Breast epithelium (tissue), 4 donors: ENCODE measurements at places on chromosomes 4 and X.

GRCh38 chr4:124633285-124633941, 79.1 kb downstream of the ANKRD50 start:
- no peak for DNase-seq

GRCh38 chrX:46234775-46235174, 310.4 kb downstream of the ZNF674 start:
- DNase-seq, result no peak

- DNase-seq, result no peak
Measured at GRCh38 chr4:2666722-2667247, 89.4 kb downstream of the TNIP2 start.

GRCh38 chr4:101356928-101357327, 9.6 kb upstream of the PPP3CA start:
- DNase-seq, result no peak

DNA sequence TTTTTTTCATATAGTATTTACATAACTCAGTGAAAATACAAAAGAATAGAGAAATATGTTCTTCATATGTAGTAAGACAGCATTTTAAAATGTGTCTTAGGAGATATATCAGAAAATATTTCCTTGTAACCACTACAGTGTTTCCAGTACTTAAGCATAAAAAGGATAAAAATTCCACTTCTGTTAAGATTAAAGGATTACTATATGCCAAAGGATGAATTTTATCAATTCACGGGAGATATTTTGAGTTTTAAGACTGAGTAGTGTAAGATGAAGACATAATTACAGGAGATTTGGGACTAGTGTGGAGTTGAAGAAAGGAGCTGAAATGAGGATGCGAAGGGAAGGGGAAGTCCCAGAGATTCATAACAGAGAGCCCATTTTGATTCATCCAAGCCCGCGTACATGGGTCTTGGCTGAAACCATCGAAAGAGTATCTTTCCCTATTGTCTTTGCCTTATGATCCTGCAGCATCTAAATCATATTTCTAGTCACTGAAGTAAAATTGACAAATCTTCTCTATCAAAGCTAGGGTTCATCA, 58.7 kb downstream of the MAD2L1 start:
- DNase-seq, result no peak

GRCh38 chr4:99154658-99155342, 10.7 kb upstream of the ADH4 start:
- DNase-seq, result no peak

- DNase-seq, result no peak
Measured at GRCh38 chr4:185693548-185694215, 118.3 kb downstream of the SORBS2 start.

- DNase-seq, result no peak
Measured at GRCh38 chr4:185666156-185666555, 130.8 kb upstream of the PDLIM3 start.

- no peak for DNase-seq
Measured at GRCh38 chrX:128728943-128729342, 676.7 kb upstream of the ACTRT1 start.

- no peak for DNase-seq
Measured at GRCh38 chr4:182324282-182324681, 81.1 kb downstream of the TENM3 start.

DNA sequence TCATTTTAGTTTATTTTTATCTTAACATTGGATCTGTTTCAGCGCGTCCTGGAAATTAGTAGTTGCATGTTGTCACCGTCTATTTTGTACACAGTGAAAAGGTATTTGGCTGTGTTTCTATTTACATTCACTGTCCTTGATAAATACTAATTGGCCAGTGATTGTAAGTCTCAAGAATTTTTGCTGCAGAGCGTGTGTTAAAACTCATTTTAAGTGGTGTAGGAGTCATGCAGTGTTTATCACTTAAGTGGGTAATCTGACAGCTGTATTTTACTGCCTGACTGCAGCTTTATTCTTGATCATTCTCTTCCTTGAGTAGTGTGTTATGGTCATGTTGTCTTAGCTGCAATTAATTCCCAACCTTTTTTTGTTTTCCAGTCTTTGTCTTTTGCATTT, 9.8 kb downstream of the GUCY1A1 start:
- no peak for DNase-seq

- DNase-seq, result no peak
Measured at GRCh38 chr4:11428231-11428898, at the start of gene HS3ST1. TSS of gene HS3ST1 (minus strand) at chr4:11428894. CDS start at chr4:11400005, 28,889 bp downstream.

GRCh38 chr4:76644831-76645485, 209.9 kb downstream of the SHROOM3 start:
- no peak for DNase-seq

GRCh38 chrX:120306630-120307029, 4.6 kb downstream of the TMEM255A start:
- no peak for DNase-seq

DNA sequence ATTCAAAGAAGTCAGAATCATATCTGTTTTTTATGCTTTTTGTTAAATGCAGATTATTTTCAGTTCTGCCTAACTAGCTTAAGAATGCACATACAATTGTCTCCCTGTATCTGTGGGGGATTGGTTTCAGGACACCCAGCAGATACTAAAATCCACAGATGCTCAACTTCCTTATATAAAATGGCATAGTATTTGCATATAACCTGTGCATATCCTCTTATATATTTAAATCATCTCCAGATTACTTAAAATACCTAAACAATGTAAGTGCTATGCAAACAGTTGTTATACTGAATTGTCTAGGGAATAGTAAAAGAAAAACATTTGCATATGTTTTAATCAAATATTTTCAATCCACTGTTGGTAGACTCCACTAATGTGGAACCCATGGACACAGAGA, 279.4 kb downstream of the TMA16 start:
- DNase-seq, result no peak

DNA sequence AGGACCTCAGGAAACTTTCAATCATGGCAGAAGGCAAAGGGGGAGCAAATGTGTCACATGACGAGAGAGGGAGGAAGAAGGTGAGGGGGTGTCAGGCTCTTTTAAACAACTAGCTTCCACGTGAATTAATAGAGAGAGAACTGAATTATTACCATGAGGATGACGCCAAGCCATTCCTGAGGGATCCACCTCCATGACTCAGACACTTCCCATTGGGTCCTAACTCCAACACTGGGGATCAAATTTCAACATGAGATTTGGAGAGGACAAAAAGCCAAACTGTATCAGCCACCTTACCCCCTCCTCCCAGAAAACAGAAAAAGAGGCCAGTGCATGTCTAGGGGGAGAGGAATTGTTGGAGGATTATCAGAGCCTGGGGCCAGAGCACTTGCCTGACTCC, 40.4 kb upstream of the LAS1L start:
- no peak for DNase-seq

- DNase-seq, result no peak
Measured at GRCh38 chrX:103250977-103251376, 4.0 kb downstream of the TCEAL8 start.

DNA sequence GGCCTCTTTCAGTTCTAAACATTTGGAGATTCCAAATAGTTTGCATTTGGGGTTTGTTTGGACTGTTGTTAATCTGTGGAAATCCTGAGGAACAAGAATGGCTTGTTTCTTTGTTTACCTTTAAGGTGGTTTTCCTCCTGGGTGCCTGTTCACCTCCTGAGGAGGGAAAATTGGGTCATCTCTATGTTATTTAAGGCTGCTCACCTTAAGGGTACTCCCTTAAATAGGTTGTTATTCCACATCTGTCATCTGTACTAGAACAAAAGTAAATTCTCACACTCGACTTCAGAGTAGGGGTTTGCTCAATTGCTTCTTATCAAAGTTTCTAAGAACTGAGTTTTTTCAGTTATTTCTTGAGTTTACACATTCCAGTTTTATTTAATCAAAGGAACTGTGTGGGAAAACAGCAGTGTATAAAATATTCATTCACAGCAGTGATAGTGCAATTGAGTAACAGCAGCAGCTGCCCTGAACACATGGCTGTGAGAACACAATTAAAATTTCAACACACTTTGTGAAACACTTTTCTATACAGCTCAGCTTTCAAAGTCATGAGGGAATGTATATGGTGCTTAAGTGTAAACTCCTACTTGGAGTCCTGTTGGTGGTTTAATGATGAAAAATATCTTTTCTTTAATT, 238.5 kb upstream of the PGRMC2 start:
- no peak for DNase-seq

DNA sequence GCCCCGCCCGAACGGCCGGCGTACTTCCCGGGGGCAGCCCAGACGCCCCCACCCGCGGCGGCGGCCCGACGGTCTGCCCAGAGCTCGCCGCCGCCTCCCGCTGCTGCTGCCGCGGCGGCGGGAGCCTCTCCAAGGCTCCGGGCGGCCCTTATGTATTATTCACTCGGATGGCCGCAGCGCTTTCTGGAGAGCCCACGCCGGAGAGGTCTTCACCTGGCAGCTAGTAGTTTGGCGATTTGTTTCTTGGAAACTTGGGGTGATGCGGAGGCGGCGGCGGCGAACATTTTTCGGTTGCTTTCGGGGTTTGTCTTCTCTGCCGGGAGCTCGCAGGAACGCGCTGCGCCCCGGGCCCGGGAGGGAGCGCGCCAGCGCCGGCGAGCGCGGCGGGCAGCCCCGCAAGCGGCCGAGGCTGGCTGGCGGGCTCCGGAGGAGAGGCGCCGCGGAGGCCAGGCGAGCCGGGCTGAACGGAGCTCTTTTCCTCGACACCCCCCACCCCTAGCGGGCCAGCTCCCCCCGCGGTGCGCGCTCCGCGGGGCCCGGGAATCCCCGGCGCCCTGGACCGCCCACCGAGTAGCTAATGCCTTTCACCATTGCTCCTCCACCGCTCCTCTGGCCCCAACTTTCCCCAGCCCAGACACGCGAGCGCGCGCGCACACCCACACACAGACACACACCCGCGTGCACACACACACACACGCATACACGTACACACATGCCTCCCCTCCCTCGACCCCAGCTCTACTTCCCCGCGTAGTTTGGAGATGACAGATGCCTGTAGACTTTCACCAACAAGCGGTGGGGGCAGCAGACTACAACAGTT, 113.5 kb downstream of the DHX15 start:
- DNase-seq, result no peak

- no peak for DNase-seq
Measured at GRCh38 chr4:74042681-74043080, 4.2 kb upstream of the CXCL3 start.

GRCh38 chr4:85243857-85244256, 231.1 kb upstream of the ARHGAP24 start:
- no peak for DNase-seq

- DNase-seq, result no peak
Measured at GRCh38 chr4:64893205-64893604, 484.0 kb upstream of the TECRL start.

DNA sequence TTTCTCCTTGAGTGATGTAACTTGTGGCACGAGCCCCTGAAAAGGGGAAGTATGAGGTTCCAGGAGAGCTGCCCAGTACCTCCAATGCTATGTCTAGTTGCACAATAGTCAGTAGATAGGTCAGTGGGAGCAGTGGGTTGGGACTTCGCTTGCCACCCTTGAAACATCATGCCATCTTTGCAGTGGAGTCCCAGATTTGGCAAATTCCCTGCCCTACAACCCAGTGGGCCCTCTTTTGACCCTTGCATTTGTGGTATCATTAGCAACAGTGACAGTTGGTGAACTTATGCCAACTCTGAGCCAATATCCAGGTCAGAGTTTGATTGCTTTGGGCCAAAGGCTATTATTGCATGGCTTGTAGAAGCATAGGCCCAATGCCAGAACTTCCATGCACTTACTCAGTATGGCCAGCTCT, 12.3 kb downstream of the FHL1 start:
- no peak for DNase-seq

GRCh38 chrX:37942170-37942569, 64.2 kb upstream of the SYTL5 start:
- no peak for DNase-seq

DNA sequence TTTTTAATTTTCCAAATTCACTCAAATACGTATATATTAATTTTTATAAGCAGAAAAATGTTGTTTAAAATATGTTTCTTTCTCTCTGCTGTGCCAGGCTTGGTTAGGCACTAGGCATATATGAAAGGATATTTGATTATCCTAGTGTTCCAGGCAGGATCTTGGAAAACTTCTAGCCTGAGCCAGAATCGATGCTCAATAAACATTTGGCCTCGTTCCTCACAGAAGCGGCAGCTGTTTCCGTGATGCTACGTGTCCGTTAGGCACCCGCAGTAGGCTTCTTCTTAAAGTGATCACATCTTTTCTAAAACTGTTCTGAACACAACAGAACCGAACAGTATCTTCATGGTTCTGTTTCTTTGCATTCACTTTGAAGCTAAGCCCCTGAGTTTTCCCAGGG, 50.1 kb upstream of the CRMP1 start:
- DNase-seq, result no peak

DNA sequence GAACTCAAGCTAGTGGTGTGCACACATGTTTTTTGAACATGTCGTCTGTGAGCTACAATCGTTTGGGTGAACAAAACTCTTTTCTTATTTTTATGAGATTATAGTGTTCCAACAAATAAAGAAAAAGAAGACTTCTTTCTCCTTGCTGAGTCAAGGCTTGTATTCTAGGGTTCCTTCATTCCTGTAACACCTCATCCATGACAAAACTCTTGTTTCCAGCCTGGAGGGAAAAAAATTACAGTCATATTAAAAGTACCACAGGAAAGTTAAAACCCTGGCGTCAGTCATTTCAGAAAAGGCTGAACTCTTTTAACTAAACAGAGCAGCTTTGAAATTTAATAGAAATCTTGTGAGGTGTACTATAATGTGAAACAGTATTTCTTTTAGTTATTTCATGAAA, 79.2 kb upstream of the BOD1L1 start:
- DNase-seq, result no peak

GRCh38 chr4:166143227-166143626, 270.2 kb downstream of the TLL1 start:
- no peak for DNase-seq

- DNase-seq, result no peak
Measured at GRCh38 chrX:10555846-10556245, 64.5 kb downstream of the MID1 start.

- no peak for DNase-seq
Measured at GRCh38 chr4:147299205-147299604, 181.7 kb upstream of the EDNRA start.

GRCh38 chrX:109623997-109624396, 975 bp downstream of the KCNE5 start:
- DNase-seq, result no peak

- DNase-seq, result peak; percentile 31
Measured at GRCh38 chrX:40755291-40756249, 20.2 kb upstream of the MED14 start.

GRCh38 chrX:80602036-80602860, 182.0 kb downstream of the TENT5D start:
- no peak for DNase-seq

DNA sequence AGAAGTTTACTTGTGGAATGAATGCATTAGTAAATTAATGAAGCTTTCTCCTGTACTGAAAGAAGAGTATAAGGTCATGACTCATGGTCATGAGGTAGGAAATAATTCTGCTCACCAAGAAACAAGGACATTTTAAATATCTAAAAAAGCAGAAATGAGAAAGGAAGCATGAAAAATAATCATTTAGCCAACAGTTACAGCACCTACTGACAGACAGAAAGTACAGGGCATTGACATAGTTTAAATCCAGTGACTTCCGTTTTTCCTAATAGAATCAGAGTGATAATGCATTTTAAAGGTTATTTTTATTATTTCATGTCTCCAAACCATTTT, 30.5 kb upstream of the ACSL1 start:
- no peak for DNase-seq

GRCh38 chr4:74665876-74666275, 128.4 kb downstream of the BTC start:
- DNase-seq, result no peak
